ENCODE measurements at places on chromosomes 5 and 9.

GRCh38 chr5:62011089-62011664 lies 294.8 kb upstream of the KIF2A start:
- DNase-seq: no peak

DNA sequence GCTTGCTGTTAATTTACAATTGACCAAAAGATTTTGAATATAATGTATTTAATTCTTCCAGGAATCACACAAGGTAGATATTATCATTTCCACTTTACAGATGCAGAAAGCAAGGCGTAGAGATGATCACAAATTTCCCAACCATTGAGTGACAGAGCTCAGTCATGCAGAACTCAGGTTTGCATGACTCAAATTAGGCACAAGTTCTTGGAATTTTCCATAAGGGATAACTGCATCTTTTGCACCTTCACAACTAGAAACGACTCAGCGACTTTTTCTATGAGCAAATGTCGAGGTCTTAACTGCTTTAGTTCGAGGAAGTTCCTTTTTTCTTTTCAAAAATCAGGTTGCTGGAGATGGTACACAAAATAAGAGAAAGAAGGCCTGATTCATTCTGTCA lies 265.5 kb upstream of the PAPPA start:
- DNase-seq: no peak

DNA sequence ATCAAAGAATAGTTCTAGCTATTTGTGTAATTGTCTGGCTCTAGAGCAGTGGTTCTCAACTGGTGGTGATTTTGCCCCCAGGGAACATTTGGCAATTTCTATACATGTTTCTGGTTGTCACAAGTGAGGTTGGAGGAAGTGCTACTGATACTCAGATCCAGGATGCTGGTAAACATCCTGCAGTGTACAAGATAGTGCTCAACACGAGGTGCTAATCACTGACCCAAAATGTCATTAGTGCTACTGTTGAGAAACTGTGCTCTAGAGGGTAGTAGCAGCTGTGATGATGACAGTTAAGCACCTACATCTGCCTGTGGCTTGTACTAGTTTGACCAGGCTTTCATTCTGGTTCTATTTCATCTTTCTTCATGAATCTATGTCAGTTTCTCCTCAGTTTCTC lies 22.1 kb downstream of the LRRC19 start:
- DNase-seq: no peak

GRCh38 chr5:139964266-139964993 lies 78.7 kb downstream of the NRG2 start:
- no peak for DNase-seq

- no peak for DNase-seq
Observed at GRCh38 chr9:133979921-133980863, 11.9 kb downstream of the VAV2 start.

GRCh38 chr5:147485046-147485445 lies 24.8 kb downstream of the DPYSL3 start:
- DNase-seq: no peak

GRCh38 chr5:139561655-139562451 lies 714 bp downstream of the UBE2D2 start:
- DNase-seq: peak; percentile 80

DNA sequence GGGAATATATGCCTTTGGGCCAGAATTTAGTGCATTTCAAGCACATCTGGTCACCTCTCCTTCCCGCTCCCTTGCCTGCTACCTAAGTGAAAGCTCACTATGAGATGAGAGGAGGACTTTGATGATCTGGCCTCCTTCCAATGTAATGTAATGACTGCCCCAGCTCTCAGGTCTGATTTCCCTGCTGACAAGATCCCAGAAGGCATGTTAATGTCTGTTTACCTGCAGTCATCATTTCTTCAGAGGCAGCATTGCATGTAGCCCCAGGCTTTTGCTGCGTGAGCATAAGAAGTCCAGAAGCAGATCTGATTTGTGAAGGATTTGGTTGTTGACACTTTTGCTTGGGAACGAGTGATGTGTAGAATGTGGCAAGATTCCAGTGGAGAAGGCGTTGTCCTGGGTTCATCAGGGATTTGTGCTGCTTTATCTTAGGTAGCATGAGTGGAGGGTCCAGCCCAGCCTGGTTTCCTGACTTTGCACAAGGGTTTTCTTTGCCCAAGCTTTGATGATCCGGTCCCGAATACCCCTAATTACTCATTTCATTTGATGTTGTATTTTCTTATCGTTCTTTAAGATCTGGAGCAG lies 192.7 kb downstream of the GOLPH3 start:
- no peak for DNase-seq

- no peak for DNase-seq
Observed at GRCh38 chr9:37954581-37954981, 50.7 kb upstream of the SLC25A51 start.

- DNase-seq: no peak
Observed at GRCh38 chr5:96941140-96941539, 5.3 kb downstream of the LNPEP start.

DNA sequence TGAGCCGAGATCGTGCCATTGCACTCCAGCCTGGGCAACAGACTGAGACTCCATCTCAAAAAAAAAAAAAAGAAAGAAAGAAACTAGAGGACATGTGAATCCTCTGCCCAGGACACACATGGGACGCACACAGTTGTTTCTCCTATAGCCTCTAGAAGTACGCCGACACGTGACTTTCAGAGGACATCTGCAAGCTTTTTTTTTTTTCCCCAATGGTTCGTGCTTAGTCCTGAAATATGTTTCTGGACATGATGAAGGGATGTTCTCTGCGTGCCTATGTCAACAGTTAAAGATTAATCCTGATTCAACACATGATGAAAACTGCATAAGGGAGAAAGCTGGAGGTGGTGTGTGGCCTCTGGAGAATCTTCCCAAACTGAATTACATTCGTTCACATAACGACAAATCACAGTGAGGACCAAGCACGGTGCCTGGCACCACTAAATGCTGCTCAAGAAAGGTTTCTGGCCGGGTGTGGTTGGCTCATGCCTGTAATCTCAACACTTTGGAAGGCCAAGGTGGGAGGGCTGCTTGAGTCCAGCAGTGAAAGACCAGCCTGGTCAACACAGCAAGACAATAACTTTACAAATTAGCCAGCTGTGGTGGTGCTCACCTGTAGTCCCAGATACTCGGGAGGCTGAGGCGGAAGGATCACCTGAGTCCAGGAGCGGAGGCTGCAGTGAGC lies 9.8 kb downstream of the COL23A1 start:
- DNase-seq: no peak

DNA sequence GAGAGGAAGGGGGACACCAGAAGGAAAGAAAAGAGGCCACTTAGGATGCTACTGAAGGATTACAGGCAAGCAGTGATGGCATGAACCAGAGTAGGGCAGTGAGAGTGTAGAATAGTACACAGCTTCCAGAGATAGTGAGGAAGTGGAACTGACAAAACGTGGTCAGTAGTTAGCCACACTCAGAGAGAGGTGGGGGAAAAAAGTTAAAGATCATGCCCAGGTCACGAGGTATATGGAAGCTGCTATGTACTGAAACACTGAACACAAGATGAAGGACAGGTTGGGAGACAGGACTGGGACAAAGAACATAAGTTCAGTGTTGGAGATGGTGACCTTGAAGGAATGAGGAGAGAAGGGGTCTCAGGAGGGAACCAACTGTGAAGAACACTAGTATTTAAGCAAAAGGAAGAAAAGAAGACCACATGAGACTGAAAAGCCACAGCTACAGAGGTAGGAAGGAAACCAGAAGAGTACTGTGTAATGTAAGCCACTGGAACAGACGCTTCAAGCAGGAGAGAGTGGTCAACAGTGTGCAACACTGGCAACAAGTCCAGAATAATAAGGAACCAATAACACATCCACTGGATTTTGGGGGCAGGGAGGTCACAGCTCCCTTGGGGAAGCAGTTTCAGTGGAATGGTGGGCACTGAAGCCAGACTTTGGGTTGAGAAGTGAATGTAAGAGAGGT lies 45.5 kb downstream of the ELL2 start:
- DNase-seq: no peak

GRCh38 chr5:141873933-141874261 lies 4.3 kb downstream of the PCDH1 start:
- no peak for DNase-seq

GRCh38 chr5:133457439-133458355 lies 154.6 kb downstream of the FSTL4 start:
- DNase-seq: no peak

- DNase-seq: no peak
Observed at GRCh38 chr9:136190656-136191055, 14.3 kb downstream of the LHX3 start.

DNA sequence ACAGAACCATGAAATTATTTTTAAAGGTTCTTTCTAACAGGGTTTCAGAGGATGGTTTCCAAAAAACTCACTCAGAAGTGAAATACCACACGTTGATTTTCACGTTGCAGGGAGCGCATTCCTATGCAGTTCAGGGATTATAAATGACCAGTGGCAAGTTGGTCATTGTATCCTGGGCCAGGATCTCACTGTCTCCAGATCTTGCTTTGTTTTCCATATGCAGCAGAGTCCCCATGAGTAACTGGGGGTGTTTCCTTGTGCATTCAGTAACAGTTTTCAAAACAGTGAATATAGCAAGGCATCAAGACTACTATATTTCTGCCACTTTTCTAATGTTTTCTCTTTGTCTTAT lies 1064.9 kb upstream of the DMAC1 start:
- no peak for DNase-seq

DNA sequence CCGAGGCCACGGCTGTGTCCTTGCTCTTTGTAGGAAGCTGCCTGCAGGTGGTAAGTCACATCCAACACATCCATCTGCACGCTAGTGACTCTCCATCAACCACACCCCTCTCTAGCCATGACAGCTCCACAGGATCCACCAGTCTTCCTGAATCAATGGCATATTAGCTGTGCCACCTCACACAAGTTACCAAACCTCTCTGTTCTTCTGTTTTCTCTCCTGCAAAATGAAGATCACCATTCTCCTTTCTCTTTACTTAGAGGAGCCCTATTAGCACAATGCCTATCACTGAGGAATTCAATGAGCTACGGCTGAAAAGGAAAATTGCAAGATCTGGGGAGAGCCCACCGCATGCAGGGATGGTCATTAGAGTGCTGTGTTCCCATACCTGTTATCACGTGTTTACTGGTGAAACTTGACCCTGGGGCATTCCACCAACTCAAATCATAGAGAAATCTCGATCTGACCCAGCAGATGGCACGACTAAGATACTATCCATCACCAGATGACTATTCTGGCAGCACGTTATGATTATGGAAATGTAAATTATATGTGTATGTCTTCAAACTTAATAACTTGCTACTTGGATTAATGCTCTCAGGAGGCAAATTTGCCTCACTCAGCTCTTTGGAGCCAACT lies 20.9 kb downstream of the WHRN start:
- no peak for DNase-seq

DNA sequence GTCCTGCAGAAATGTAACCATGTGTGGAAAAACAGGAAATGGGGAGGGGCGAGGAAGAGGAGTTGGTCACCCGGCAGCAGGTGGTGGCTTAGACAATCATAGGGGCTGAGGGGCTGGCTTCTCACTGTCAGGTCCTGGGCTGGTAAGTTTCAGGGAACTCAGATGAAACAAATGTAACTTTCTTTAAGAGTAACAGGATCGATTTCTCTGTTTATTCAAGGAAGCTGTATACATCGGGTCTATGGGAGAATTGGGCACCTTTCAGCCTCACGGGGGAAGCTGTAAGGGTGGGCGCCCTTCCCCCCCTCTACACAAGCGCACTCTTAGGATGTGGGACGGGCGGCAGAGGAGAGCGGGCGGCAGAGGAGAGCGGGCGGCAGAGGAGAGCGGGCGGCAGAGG lies 104.3 kb upstream of the SIMC1 start:
- no peak for DNase-seq

GRCh38 chr5:181053488-181054121 lies 13.5 kb downstream of the BTNL9 start:
- peak; percentile 42 for DNase-seq

DNA sequence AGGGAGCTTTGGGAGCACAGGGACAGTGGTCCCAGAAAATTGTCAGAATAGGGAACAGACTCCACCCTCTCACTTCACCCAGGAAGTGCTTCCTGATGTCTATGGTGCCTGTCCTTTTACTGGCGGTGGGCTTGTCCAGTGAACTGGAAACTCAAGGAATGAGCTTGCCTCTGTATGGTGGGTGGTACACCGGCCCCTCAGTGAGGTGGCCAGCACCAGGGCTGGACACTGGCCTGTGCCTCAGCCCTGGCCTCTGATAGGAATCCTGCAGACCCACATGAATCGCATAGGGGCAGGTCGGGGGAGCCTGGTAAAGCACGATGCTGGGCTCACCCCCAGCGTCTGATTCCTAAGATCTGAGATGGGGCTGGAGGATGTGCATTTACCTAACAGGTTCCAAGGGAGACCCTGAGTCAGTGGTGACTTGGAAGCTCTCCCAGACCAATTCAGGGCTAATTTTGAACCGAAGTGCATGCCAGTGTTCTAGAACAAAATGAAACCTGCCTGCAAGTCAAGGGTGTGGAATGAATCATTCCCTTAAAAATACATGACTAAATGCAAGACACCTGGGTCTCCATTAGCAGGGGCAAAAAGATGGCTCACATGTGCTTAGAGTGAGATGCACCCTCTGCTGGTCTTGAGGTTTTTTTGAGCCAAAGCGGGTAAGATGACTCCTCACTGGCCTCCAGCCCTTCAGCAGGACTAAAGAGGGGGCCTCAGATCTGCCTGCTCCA lies 178.3 kb downstream of the HSPA4 start:
- DNase-seq: no peak

DNA sequence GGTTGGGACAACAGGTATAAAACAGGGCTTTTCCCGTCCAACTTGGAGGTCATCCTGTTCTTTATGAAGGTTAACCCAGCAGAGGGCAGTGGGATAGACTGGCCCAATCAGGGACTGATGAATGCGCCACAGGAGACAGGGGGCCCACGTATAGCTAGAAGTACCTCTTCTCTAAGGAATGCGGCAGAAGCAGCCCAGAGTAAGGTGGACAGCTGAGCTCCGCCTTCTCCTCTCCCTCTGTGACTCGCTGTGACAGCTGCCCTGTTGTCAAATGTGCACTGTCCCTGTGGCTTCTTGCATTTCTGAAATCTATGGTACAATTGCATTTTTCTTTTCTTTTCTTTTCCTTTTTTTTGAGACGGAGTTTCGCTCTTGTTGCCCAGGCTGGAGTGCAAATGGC lies 306.6 kb downstream of the FBXL7 start:
- no peak for DNase-seq

- no peak for DNase-seq
Observed at GRCh38 chr9:78028926-78029325, 2.7 kb downstream of the GNAQ start.

DNA sequence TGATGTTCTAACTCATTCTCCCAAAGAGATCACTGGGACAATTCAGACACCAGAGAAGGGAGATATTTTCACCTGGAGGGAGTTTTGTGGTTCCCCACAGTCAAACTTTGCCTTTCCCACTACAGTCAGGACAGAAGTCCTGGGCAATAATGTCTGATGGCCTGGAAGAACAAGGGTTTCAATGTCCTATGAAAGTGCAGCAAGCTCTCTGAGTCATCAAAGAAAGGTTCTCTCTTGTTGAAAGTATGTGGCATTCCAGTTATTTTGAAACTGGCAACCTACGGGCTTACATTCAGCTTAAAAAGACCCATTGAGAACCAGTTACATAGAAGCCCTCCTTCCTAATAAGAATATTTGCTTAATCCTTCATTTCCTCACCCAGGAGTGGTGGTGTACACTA lies 103.9 kb downstream of the INSYN2B start:
- DNase-seq: no peak

- DNase-seq: no peak
Observed at GRCh38 chr5:144577676-144578075, 407.0 kb downstream of the KCTD16 start.

GRCh38 chr5:125587631-125588030 lies 835.6 kb upstream of the GRAMD2B start:
- no peak for DNase-seq
